ELF-1 (cell line): ENCODE measurements at places on chromosomes 6 and 20.
A peak's percentile ranks its signal among the peaks of the same experiment; 100 is the strongest.

GRCh38 chr20:38057351-38057972 lies 23.9 kb downstream of the RPRD1B start:
- peak; percentile 82 for DNase-seq

GRCh38 chr20:43283126-43283525 lies 93.4 kb upstream of the PTPRT start:
- no peak for DNase-seq

DNA sequence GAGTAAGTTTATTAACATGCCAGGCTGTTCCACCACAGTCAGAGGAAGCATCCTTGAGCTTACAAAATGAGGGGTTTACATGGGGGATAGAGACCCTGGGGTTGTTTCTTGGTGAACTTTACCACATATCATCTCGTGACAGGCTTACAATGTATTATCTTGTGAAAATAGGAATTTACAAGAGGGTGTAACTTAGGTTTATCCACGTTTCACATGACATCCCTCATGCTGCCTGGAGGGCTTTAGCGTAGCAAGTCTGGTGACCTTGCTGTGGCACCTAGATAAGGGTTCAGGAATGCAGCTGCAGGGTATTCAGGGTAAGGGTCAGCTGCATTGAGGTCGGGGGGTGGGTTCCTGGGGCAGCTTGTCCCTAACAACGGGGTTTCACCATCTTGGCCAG lies 154.6 kb upstream of the ARG1 start:
- no peak for DNase-seq

DNA sequence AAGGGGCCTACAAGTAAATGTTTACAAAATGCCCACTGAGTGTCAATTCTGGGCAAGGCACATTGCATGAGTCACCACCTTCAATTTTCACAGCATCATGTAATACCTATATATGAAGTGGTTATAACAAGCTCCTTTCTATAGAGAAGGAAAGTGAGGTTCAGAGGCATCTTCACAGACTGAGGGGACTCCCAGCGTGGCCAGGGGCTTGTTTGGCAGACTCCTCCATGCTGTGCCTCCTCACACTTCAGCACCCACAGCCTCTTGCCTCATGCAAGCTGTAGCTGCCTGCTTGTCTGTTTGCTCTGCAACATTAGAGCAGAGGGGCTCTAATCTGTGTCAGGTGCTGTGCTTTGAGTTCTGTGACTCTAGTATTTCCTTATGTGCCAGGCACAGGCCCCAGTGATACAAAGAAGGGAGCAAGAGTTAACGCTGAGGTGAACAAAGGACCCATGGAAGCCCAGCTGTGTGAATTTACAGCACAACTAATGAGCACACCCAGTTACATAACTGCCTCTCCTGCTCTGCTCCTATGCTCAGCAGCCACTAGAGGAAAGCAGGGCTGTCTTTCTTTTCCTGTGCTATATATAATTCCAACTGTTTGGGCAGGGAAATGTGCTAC lies 72.3 kb downstream of the ZHX3 start:
- DNase-seq: peak; percentile 41

DNA sequence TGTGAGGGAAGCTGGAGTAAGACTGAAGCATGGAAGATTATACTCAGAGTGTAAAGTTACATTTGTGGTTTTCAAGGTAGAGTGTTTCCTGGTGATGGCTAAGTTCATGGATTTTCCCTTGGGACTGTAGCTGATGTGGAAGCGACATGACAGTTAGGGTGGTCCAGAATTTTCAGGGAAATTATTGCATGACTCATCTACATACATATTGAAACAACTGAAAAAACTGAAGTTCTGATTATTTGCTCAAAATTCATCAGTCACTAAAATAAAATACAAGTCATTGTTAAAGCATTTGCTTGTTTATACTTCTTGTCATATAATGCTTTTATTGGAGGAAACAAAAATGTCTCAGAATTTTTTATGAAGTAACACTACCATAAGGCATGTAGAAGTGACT lies 700.0 kb downstream of the RFPL4B start:
- DNase-seq: no peak

- peak; percentile 89 for DNase-seq
These were observed 1.1 kb upstream of the AFDN start for GRCh38 chr6:167825332-167826229.

DNA sequence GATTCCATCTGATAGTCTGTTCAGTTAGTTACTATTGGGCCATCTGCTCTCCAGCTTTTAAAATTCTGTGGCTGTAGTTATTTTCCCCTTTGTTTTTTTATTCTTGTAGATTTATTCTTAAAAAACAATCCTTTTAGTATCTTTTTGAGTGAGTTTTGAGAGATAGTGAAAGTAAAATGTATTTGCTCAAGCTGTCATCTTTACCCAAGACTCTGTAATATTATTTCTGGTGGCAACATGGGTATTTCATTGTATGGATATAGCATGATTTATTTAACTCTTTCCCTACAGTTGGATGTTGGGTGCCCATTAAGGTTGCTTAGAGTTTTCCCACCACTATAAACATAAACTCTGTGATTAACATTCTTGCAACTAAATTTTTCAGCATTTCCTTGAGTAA lies 24.6 kb downstream of the STK4 start:
- DNase-seq: no peak

GRCh38 chr20:41213150-41213820 lies 75.9 kb downstream of the PLCG1 start:
- DNase-seq: no peak

DNA sequence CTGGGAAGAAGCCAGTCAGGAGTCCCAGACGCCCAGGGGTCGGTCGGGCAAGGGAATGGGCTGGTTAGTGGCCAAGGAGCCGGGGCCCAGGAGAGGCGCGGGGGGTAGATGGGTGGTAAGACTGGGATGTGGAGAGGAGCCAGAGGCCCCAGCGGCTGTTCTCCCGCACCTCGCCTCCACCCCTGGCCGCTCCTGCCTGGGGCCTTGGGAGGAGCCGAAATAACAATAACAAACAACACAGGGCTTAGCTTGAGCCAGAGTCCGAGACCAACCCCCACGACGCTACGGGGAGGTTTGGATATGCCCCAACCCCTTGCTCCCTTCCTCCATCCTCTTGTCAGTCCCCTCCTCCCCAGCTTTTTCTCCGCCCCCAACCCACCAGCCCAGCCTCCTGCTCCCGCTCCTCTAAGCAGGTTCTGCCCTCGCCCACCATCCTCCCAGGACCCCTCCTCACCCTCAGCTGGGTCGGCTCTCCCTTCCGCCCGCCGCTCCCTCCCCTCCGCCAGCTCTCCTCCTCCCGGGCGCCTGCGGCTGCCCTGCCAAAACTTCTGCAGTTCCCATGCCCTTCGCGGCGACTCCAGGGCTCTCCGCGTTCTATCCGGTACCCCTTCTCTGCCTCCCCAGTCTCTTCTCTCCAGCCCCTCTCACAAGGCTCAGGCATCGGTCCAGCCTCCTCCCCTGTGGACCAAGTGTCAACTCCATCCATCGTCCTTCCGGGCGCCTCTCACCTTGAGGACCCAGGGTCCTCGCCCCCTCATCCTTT lies 1.1 kb downstream of the RNF39 start:
- peak; percentile 94 for DNase-seq

DNA sequence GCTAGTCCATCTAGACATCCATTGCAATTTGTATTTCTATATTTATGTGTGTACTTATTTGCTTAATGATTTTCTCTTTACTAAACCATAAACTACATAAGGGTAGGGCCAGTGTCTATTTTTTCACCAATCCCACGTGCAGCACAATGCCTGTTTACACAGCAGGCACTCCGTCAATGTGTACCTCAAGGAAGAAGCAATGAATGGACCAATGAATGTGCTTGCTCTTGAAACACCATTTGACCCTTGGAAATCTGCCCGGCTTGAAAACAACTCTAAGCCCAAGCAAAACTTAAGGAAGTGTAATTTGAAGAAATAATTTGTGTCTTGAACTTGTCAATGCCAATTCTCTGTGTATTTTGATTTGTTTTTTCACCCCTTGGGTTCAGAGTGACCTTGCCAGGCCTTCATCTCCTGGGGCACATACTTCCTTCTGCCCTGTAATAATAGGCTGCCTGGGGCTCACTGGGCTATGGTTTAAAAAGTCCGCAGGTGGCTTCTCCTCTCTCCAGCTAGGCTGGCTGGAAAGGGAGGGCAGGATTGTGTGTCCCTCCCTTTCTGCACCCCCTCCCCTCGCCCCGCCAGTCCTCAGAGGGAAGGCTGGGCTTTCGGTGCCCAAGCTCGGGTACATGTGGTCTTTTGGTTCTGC lies 140.8 kb upstream of the ARMC2 start:
- no peak for DNase-seq

- no peak for DNase-seq
These were observed 102.6 kb downstream of the SNAP25 start for GRCh38 chr20:10321138-10321717.

GRCh38 chr20:46202766-46203509 lies 84.8 kb downstream of the CD40 start:
- no peak for DNase-seq

- no peak for DNase-seq
These were observed 150.8 kb upstream of the PMEPA1 start for GRCh38 chr20:57860576-57860975.
